GDM1 (cell line): ENCODE measurements at places on chromosomes 11 and 22.

DNA sequence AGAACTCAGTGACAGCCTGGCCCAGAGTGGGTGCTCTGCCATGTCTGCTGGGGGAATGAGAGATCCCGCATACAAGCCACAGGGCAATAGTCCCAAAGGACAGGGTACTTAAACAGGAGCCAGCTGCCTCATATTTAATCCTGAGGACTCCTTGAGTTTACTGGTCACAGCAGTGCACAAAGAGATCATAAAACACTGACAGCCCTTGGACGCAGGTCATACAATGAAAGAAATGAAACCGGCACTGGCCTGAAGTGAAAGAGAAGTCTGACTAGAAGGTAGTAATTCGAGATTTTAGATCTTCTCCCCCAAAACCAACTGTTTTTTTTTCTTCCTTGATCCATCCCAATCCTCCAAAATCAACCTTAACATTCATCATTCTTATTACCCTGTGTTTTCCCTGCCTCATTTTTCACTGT is 299.8 kb upstream of the SYN3 start:
- DNase-seq: no peak

- no peak for DNase-seq
Measured at GRCh38 chr11:18285841-18286240, 19.8 kb downstream of the SAA1 start.

DNA sequence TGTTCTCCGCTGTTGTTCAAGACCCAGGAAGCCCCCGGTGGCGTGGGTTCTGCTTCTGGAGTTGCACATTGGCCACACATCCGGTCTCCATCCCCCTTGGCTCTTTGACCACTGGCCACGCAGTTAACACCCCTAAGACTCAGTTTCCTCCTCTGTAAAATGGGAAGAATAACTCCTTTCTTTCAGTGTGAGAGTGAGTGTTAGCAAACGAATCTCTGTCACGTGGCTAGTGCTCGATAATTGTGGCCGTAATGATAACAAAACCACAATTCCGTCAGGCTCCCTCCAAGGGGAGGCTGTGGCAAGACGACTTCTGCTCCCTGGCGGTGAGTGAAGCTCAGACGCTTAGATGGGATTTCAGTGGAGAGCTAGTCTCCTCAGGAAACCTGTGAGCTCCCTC is 315.2 kb upstream of the B3GAT1 start:
- DNase-seq: no peak

DNA sequence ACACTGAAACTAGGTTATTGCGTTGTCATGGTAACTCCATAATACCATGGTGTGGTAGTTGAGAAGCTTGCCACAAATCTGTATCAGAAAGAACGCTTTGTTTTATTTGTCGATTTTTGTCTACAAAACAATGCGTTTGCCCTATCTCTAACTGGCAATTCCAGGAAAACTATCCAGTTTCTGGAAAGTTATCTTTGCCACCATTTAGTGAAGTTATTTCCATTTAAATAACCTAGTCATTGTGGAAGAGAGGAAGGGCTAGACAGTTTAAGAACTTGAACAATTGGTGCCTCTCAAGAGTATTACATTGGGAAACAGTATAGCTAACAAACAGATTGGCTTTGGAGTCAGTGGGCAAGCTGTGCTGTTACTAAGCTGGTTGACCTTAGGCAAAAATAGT is 7.9 kb downstream of the HSD17B12 start:
- DNase-seq: no peak

GRCh38 chr11:762421-763072 is 14.7 kb downstream of the GATD1 start:
- no peak for DNase-seq

DNA sequence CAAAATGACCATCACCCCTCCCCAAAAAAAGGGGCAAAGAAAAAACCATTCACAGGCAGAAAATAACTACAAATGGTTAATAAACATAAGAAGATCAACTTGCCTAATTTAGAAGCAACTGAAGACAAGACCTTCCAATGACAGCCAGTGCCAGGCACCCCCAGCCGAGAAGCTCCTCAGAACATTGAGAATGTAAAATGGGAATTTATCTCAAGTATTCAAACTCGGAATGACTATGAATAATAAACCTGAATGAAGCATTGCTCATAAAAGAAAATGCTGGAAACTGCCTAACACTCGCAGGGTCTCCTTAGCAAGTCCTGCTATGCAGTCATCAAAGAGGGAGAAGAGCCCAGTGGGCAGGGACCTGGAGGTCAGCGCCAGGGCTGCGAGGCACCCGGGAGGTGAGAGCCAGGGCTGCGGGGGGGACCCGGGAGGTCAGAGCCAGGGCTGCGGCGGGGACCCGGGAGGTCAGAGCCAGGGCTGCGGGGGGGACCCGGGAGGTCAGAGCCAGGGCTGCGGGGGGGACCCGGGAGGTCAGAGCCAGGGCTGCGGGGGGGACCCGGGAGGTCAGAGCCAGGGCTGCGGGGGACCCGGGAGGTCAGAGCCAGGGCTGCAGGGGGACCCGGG is 23.2 kb upstream of the MOB2 start:
- DNase-seq: no peak

DNA sequence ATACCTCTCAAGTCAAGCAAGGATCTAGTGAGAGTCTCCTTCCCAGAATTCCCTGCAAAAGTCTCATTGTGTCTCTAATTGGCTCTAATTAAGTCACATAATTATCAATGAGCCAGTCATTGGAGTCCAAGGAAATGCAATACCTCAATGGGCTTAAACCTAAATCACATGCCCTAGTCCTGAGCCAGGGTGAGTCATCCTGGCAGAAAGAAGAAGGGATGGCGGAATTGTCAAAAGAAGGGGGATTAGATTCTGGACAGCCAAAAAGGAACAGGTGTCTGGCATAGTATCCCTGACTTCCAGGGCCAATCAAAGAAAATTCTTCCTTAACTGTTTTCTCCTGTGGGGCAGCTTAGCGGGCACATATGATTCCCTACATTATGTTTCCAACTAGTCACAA is 25.1 kb upstream of the LDLRAD3 start:
- no peak for DNase-seq

DNA sequence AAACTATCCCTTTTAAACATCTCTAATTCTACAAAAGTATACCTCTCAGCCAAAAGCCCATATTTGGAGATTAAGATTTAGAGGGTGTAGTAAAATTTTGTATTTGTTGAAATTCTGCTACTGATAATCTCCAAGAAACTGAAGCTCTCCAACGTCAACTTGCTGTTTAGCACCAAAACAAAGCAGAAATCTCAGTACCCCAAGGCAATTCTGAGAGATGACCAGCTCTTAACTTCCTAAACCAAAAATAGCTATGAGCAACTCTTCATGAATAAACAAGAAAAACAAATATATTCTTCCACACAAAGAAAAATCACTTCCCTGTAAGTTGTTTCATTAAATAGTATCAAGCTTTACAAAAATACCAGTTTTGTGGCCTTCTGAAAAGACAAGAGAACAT is 13.3 kb downstream of the RRAS2 start:
- DNase-seq: no peak

GRCh38 chr11:3165152-3165705 is at the start of gene OSBPL5:
Gene OSBPL5, minus strand, starts transcription at chr11:3165310. Its CDS starts 36,162 bp downstream, at chr11:3129148.
- DNase-seq: peak; percentile 51

DNA sequence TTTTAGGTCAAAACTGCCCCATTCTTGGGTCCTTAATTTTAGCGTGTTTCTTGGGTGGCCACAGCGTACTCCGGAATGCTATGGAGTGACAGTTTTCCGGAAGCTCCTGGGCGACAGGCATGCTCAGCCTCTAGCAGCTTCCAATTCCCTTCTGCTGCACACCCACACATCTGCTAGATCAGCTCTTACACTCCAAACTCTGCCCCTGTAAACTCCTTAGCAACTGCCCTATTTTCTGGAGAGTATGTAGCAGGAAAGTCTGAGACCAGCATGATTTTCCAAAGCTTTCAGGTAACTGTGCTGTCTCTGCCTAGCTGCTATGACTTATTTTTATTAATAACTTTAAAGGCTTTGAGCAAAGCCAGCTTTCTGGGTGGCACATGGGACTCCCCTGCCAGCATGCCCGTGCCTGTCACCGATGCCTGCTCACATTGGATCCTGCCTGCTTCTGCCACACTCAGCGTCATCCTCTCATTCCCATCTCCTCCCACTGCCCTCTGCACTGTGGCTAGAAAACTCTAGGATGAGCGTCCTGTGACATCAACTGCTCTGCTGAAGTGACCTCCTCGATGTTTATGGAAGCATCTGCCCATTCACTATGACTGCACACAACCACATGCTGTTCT is 17.3 kb downstream of the TOLLIP start:
- DNase-seq: no peak

- no peak for DNase-seq
Measured at GRCh38 chr11:122175306-122175705, 59.3 kb upstream of the BLID start.

DNA sequence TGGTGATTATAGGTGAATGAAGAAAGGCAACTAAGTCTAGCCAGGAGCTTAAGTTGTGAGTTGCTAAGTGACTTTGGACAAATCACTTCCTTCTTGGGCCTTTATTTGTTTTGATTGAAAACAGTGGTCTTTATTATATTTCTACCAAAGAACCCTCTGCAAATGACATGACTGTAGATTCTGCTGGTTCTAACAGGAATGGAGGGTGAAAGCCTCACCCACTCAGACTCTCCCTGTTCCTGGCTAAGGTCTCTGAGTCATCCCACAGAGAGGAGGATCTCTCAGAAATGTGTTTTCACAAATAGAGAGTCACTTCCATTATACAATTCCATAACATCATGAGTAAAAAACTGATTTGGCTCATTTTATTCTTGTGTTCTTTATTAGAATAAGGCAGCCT is 583.9 kb upstream of the LRRC4C start:
- no peak for DNase-seq

- no peak for DNase-seq
Measured at GRCh38 chr11:34750692-34751405, 130.0 kb downstream of the EHF start.

- DNase-seq: no peak
Measured at GRCh38 chr22:49099496-49100124, 728.1 kb downstream of the BRD1 start.

DNA sequence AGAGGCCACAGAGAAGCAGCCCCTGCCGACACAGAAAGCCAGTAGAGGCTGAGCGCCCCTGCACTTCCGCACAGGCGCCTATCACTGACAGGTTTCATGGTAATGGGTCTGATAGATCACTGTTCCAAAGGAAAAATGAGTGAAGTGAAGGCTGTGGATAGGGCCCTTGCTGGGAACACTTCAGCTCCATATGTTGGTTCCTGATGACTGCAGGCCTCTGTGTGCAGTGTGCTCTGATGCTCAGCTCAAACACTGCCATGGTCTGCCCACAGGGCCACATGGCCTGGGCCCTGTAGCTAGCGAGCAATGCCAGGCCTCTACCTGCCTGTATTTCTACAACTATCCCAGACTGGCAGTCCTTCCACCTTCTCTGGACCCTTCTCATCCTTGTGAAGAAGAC is 62.7 kb upstream of the CLTCL1 start:
- DNase-seq: no peak

DNA sequence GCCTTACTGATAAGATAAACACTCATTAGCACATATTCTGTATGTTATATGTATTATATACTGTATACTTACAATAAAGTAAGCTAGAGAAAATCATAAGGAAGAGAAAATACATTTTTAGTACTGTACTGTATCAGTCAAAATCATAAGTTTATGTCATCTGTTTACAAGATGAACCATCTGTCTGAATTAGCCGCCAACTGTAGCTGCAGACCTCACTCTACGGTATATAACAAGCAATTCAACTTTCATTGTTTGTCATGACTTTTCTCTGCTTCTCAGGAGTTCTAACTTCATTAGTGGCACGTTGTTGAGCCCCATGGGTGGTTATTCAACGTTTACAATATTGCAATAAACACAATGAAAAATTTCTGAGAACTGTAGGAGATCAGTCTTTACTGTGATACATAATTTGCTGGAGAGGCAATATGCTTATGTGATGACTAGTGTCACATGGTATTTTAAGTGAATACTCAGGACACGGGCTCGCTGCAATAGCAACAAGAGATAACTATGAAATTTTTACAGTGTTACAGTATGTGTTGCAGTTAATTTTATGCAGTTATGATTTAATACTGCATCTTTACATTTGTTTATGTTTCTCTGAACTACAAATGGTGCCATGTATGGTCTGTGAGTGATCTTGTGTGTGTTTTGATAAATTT is 132.2 kb upstream of the CTSC start:
- no peak for DNase-seq

DNA sequence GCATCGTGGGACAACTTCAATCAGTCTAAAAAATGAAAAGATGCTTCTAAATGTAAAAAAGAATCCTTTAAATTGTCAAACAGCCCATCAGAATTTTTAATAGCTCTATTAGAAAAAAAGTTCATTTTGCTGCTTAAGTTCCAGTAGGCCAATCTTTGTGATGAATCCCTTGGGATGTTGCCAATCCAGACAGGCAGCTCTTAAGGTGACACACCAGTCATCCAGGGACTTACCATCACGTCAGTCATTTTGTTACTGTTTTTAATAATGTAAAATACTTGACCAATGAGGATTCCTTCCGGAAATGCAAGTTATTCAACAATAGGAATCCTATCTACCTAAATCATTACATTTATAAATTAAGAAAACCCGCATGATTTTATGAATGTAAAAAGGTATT is 47.8 kb upstream of the TMEM45B start:
- DNase-seq: no peak

DNA sequence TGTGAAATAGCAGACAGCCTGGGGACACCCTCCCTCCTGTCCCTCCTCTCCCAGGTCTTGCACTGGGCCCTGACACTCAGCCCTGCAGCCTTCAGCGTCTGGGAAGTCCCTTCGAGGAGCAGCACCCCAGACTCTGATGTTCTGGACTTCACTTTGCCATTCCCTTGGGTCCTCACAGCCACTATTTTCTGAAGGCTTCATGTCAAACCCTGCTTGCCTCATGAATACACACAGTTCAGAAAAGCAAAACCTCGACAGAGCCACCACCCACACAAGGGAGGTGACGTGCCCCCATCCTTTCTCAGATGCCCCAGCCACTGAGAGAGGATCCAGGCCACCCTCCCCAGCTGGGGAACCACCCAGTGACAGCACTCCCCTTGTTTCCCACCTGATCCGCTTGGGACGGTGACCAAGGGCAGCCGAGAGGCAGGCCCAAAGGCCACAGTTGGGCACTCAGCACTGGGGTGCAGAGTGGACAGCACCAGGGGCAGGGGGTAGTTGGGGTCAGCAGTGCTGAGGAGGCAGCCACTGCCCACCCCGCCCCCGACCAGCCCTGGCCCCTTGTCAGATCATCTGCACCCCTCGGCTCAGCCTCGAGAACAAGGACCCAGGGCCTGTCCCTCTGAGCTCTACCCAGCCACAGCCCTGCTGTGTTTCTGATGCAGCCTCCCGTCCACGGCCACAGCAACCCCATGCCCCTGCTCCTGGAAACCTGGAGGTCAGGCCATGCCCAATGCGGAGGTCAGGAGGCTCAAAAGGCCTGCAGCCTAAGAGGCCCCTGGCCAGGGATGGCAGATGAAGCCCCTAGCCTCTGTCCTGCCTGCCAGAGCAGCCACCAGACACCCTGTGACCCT is 3.1 kb upstream of the TNNT3 start:
- no peak for DNase-seq

DNA sequence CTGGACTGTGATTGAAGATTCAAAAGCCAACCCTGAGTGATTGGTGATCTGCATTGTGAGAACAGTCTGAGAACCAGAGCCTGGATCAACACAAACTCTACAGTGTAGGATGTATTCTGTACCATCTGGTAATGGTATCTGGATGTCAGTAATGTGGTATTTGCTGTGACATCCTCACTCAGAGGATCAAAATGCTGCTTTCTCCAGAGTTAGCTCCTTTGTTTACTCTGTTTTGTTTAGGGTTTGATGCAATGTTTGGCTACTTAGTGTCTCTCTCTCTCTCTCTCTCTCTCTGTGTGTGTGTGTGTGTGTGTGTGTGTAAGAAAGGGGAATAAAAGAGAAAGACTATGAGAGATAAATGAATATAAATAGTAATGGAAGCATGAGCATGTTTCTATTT is 24.3 kb downstream of the CASP4 start:
- no peak for DNase-seq
